ENCODE measurements at places on chromosomes 2 and 18. TPM values are rescaled to one million over a fixed set of nuclear protein-coding genes. Genes with fewer than 3 reads are reported as not detected.

The SERPINB13 gene
- 0.49 TPM for total RNA-seq

The PLCL1 gene
- total RNA-seq = not detected

The SUMO1 gene
- total RNA-seq = 166 TPM

The TGFA gene
- total RNA-seq = 0.13 TPM

The SCN9A gene
- total RNA-seq = 4.2 TPM

The SLC14A1 gene
- total RNA-seq = not detected

The IL1R1 gene
- total RNA-seq = 0.22 TPM

The VWC2L gene
- not detected for total RNA-seq

The ZNF2 gene
- total RNA-seq = 5.6 TPM

DNA sequence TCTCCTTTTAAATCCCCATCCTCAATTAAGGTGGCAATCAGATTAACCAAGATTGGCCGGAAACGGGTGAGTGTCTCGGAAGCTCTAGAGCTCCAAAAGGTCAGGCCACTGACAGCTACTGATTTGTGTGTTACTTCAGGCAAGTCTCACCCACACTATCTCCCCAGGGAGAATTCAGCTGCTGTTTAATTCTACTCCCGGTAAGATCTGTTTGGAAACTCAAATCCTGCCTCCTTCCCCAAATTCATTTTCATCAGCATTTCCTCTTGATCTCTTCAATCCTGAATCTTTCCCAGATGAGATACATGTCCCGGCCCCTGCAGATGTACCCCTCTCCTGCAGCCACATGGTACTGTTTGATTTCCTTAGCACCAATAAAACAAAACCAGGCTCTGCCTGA lies 34.9 kb downstream of the EFR3B start:
- peaks cover 81% of the 10 kb centered on the region for H3K27me3 ChIP-seq
- peaks cover 20% of the 10 kb centered on the region for H3K4me1 ChIP-seq
- no peak overlapping the region for H3K27ac ChIP-seq
- no peak overlapping the region for H3K4me3 ChIP-seq
- DNase-seq = peak; percentile 97
- no peaks in the 10 kb centered on the region for H3K36me3 ChIP-seq

DNA sequence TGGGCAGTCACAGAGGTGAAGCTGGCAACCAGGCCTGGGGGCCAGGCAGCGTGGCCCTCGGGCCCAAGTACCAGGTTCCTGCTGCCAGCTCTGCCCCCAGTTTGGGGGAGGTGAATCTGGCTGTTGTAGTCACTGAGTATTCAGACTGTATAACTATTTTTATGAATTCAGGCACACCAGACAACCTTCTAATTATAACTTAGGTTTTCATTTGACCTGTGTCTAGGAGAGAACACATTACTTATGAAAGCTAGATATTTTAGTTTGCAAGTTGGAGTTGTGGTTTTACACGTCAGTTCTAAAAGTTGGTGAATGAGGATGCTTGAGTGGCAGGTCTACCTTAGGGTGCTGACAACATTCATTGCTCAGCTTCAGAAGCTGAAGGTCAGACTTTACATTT lies 71.7 kb downstream of the LIMS1 start:
- no peaks in the 10 kb centered on the region for H3K36me3 ChIP-seq
- DNase-seq = no peak
- H3K27ac ChIP-seq = no peak overlapping the region
- H3K4me3 ChIP-seq = no peak overlapping the region
- H3K4me1 ChIP-seq = no peaks in the 10 kb centered on the region
- no peaks in the 10 kb centered on the region for H3K27me3 ChIP-seq

DNA sequence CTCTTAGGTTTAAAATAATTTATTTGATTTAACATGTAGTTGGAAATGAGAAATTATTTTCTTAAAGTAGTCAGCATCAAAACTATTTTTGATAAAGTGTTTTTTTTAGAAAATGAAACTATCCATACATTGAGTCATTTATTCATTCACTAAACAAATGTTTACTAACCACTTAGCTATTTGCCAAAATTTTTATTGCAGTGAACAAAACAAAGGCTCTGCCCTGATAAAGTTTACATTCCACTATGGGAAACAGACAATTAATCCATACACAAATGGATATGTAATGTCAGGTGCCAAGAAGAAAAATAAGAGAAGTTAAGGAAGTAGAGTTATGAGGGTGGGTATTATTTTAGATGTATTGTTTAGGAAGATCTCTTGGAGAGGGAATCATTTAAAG lies 19.1 kb upstream of the CCDC178 start:
- DNase-seq = no peak
- no peak overlapping the region for H3K27ac ChIP-seq
- H3K27me3 ChIP-seq = no peaks in the 10 kb centered on the region
- H3K36me3 ChIP-seq = no peaks in the 10 kb centered on the region
- no peaks in the 10 kb centered on the region for H3K4me1 ChIP-seq
- no peak overlapping the region for H3K4me3 ChIP-seq

GRCh38 chr2:209907746-209908145 lies 94.7 kb upstream of the RPE start:
- H3K27ac ChIP-seq = no peak overlapping the region
- no peak for DNase-seq
- no peaks in the 10 kb centered on the region for H3K4me1 ChIP-seq

DNA sequence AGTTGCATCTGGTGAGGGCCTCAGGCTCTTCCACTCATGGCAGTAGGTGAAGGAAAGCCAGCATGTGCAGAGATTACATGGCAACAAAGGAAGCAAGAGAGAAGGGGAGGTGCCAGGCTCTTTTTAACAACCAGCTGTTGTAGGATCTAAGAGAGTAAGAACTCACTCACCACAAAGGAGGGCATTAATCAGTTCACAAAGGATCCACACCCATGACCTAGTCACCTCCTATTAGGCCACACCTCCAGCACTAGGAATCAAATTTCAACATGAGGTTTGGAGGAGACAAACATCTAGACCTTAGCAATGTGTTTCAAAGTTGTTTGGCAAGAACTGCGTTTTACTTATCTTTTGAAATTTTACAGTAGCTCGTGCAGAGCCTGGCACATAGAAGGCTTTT lies 20.5 kb upstream of the REG3A start:
- no peaks in the 10 kb centered on the region for H3K36me3 ChIP-seq
- peaks cover 3% of the 10 kb centered on the region for H3K27me3 ChIP-seq
- H3K27ac ChIP-seq = no peak overlapping the region
- DNase-seq = no peak
- H3K4me3 ChIP-seq = no peak overlapping the region
- H3K4me1 ChIP-seq = no peaks in the 10 kb centered on the region

DNA sequence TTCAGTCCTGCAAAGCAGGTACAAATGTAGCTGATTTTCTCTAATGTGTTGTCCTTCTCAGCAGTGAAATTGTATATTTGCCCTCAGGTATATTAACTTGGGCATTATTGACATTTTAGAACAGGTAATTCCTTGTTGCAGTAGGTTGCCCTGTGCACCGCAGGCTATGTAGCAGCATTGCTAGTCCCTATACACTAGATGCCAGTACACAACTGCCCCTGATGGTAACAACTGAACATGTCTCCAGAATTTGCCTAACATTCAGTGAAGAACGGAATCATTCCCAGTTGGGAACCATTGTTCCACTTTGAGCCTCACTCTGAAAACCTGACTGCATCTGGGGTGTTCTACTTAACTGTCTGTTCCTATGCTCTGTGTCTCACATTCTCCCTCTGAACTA lies 23.1 kb upstream of the TFPI start:
- no peak overlapping the region for H3K27ac ChIP-seq
- H3K27me3 ChIP-seq = no peaks in the 10 kb centered on the region
- no peak overlapping the region for H3K4me3 ChIP-seq
- H3K4me1 ChIP-seq = peaks cover 36% of the 10 kb centered on the region
- no peaks in the 10 kb centered on the region for H3K36me3 ChIP-seq

GRCh38 chr18:317618-318017 lies 49.8 kb upstream of the THOC1 start:
- H3K36me3 ChIP-seq = no peaks in the 10 kb centered on the region
- H3K4me1 ChIP-seq = no peaks in the 10 kb centered on the region
- no peak for DNase-seq

DNA sequence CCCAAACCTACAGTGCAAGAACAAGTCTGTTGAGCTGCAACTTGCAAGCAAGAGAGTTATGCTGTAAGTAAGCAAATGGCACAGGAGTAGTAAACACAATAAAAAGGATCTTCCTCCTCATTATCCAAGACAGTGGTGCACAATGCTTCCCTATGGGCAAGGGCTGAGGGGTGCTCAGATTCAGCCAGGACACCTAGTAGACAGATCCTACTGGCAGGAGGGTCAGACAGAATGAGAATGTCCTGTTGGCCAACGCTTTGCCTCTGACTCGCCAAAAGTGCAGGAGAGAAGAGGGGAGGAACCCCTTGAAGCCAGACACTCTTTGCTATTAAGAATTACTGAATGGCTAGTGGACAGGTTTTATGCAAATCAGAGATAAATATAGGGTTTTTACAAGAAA lies 280.4 kb upstream of the SESTD1 start:
- no peaks in the 10 kb centered on the region for H3K27me3 ChIP-seq
- no peak for DNase-seq
- H3K4me3 ChIP-seq = no peak overlapping the region
- no peaks in the 10 kb centered on the region for H3K4me1 ChIP-seq

GRCh38 chr2:66366619-66367018 lies 68.3 kb upstream of the MEIS1 start:
- no peaks in the 10 kb centered on the region for H3K27me3 ChIP-seq
- peaks cover 32% of the 10 kb centered on the region for H3K4me1 ChIP-seq
- H3K4me3 ChIP-seq = no peak overlapping the region
- DNase-seq = no peak
- H3K36me3 ChIP-seq = no peaks in the 10 kb centered on the region

DNA sequence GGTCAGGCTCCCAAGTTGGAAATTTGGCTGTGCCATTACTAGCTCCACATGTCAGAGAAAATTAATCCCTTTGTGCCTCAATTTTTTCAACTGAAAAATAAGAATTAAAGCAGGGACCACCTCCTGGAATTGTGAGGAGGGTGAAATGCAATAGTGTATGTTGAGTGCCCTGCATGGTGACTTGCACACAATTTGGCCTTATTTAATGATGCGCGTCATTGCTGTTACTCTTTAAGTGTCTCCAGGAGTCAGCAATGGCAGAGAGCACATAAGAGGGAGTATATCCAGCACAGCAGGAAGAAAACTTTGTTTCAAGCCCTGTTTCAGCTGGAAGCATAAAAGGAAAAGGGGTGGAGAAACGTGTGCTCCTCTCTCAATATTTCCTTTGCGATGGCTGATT lies 215.8 kb downstream of the ALK start:
- no peaks in the 10 kb centered on the region for H3K27me3 ChIP-seq
- H3K4me3 ChIP-seq = no peak overlapping the region
- H3K27ac ChIP-seq = no peak overlapping the region
- DNase-seq = peak; percentile 64

GRCh38 chr2:240786355-240786841 lies 33.6 kb downstream of the KIF1A start:
- no peak overlapping the region for H3K27ac ChIP-seq
- no peaks in the 10 kb centered on the region for H3K27me3 ChIP-seq
- DNase-seq = no peak
- H3K4me3 ChIP-seq = no peak overlapping the region
- H3K4me1 ChIP-seq = no peaks in the 10 kb centered on the region
- H3K36me3 ChIP-seq = peaks cover 60% of the 10 kb centered on the region

GRCh38 chr2:37683921-37684780 lies 12.7 kb upstream of the CDC42EP3 start:
- no peak for DNase-seq
- H3K36me3 ChIP-seq = no peaks in the 10 kb centered on the region
- no peaks in the 10 kb centered on the region for H3K4me1 ChIP-seq

DNA sequence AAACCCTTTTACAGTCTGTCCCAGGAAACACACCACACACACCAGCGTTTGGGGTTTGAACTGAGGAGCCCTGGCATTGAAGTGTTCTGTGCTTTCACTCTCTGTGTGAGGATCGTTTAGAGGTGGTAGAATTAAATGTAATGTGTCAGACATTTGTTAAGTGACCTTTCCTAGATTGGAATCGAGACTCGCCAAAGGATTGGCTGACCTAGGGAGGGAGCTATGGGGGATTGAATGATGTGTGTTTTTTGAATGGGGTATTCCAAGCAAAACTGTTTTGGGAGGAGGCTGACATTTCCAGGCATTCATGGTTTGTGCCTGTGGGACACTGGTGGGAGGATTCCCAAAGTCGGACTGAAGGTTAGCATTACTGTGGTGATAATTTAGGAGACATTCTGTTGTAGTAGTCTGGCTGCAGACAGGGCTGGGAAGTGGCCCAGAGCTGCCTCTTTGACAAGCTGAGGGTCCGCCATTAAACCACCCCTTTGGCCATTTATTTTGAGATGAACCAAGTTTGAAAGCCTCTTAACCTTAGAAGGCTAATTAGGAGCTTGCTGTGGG lies 1.7 kb downstream of the MYO1B start:
- H3K27ac ChIP-seq = no peak overlapping the region
- no peaks in the 10 kb centered on the region for H3K27me3 ChIP-seq
- peaks cover 15% of the 10 kb centered on the region for H3K4me1 ChIP-seq
- peak overlapping the region; percentile 71 for H3K4me3 ChIP-seq
- no peak for DNase-seq
- H3K36me3 ChIP-seq = no peaks in the 10 kb centered on the region

GRCh38 chr2:165989851-165990250 lies 36.3 kb upstream of the TTC21B start:
- no peak overlapping the region for H3K4me3 ChIP-seq
- H3K27ac ChIP-seq = no peak overlapping the region
- H3K4me1 ChIP-seq = no peaks in the 10 kb centered on the region
- H3K27me3 ChIP-seq = no peaks in the 10 kb centered on the region

GRCh38 chr2:111216811-111217652 lies 96.3 kb downstream of the BCL2L11 start:
- H3K4me1 ChIP-seq = no peaks in the 10 kb centered on the region
- no peak overlapping the region for H3K27ac ChIP-seq
- H3K36me3 ChIP-seq = peaks cover 6% of the 10 kb centered on the region
- H3K27me3 ChIP-seq = no peaks in the 10 kb centered on the region
- DNase-seq = no peak
- H3K4me3 ChIP-seq = no peak overlapping the region

- no peaks in the 10 kb centered on the region for H3K36me3 ChIP-seq
- no peaks in the 10 kb centered on the region for H3K4me1 ChIP-seq
- H3K27me3 ChIP-seq = no peaks in the 10 kb centered on the region
- no peak for DNase-seq
Measured at GRCh38 chr18:48621815-48622555, 83.2 kb downstream of the CTIF start.

Data from A673 (cell line).